ENCODE measurements at places on chromosomes 7 and 10. TPM values are rescaled to one million over a fixed set of nuclear protein-coding genes. Genes with fewer than 3 reads are reported as not detected.

Gene CLCN1
- total RNA-seq = not detected

Gene GIMAP7
- total RNA-seq = not detected

Gene FGF8
- total RNA-seq = not detected

Gene VIM
- 8,352 TPM for total RNA-seq

Data from cardiac atrium fibroblast (primary cell).